ENCODE measurements at places on chromosomes 5 and 9.

- no peak for DNase-seq
Observed at GRCh38 chr5:37247496-37247895, 1.7 kb downstream of the CPLANE1 start.

DNA sequence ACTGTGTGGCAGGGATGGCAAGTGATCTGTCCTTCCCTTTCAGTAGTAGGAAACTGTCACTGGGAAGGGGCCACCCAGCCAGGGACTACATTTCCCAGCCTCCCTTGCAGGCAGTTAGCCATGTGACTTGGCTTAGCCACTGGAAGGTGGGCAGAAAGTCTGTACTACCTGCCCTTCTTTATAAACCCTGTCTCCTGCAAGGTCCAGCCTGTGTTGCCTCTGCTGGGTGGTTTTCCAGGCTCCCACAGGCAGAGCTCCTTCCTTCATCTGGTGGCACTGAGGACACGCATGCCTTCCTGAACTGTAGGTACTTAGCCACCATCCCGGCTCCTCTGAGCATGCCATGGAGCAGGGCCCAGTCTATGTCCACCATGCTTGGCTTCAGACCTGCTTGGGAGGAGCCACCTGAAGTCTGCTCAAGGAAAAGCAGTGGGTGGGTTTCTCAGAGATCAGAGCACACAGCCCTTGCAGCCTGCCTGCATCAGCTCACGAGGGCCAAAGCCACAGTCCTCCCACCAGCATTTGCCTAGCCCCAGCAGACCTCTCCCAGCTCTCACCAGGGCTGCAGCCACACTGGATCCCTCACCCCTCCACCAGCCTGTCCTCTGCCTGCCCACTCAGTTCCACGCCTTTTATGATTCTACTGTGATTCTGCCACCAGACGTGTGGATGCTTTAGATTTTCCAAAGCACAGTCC is 16.7 kb upstream of the SLC25A51 start:
- no peak for DNase-seq

DNA sequence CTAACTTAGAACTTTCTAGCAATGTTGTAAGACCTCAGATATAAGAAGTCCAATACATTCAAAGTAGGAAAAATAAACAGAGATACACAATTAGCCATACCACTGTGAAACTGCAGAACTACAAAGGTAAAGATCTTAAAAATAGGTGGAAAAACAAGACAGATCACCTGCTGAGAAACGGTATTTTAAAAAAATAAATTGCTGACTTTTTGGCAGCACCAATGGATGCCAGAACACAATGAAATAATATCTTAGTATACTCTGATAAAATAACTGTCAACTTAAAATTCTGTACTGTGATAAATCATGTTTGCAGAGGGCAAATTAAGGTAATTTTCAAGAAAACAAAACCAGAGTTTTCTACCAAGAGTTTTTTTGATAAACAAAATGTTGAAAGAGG is 138.9 kb downstream of the FBN2 start:
- no peak for DNase-seq

GRCh38 chr5:133377736-133378135 is 234.6 kb downstream of the FSTL4 start:
- DNase-seq: no peak

GRCh38 chr5:95440825-95441224 is 49.7 kb downstream of the FAM81B start:
- DNase-seq: no peak

- no peak for DNase-seq
Observed at GRCh38 chr9:115004545-115004944, 74.2 kb upstream of the TNFSF8 start.

GRCh38 chr5:93461756-93462155 is 119.3 kb downstream of the NR2F1-AS1 start:
- DNase-seq: peak; percentile 47

- DNase-seq: no peak
Observed at GRCh38 chr9:97512966-97513560, 11.6 kb downstream of the TMOD1 start.

DNA sequence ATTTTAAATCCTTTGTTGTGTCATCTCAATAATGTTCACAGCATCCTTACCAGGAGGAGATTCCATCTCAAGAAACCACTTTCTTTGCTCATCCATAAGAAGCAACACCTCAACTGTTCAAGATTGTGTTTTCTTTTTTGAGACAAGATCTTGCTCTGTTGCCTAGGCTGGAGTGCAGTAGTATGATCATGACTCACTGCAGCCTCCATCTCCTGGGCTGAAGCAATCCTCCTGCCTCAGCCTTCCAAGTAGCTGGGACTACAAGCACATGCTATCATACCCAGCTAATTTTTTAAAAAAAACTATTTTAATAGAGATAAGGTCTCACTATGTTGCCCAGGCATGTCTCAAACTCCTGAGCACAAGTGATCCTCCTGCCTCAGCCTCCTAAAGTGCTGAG is 60.0 kb downstream of the ABHD17B start:
- DNase-seq: no peak

GRCh38 chr5:30765227-30765626 is 428.3 kb upstream of the CDH6 start:
- peak; percentile 7 for DNase-seq

DNA sequence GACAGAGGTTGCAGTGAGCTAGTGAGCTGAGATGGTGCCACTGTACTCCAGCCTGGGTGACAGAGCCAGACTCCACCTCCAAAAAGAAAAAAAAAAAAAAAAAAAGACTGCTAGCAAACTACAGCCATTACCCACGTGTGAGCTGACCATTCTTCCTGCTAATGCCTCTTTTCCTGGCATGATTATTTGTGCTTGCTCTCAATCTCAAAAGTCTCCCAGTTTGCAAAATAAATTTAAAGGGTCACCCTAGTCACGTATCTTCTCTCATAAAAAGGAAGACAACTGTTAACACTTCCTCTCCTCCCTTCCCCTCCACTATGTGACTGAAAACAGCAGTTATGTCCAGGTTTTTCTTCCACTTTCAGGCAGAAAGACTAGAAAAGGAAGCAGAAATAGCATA is 37.2 kb downstream of the TRIM36 start:
- no peak for DNase-seq

- no peak for DNase-seq
Observed at GRCh38 chr5:73116506-73116905, 3.9 kb upstream of the TMEM171 start.

DNA sequence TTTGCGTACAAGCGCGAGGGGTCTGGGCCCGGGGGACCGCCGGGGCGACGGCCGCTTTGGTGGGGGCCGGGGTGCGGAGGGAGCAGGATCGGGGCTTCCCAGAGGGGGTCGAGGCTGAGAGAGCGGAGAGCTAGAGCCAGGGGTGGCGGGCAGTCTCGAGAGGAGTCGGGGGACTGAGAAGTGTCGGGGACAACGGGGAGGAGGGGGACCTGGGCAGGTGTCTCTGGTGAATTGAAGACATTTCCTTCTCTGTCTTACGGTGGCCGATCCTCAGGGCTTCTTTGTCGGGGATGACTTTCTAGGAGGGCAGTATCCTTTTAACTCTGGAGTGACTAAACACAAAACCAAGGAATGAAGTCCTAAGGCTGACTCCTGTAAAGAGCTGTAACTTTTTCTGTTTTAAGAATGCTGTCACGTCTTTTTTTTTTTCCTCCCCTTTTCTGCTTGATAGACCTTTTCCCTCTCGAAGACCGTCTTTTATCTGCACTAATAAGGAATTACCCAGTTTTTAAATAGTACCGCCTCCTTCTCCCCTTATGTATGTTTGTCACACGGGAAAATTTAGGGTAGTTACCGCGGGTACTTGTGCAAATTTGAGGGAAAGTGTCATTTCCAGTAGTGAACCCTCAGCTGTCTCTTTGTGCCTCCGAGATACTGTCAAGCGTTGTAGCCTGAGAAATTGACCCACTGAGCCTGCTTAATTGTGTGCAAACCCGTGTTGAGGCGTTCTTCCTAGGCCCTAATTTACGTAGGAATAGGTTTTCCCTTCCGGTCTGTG is 822 bp downstream of the DENND4C start:
- no peak for DNase-seq

DNA sequence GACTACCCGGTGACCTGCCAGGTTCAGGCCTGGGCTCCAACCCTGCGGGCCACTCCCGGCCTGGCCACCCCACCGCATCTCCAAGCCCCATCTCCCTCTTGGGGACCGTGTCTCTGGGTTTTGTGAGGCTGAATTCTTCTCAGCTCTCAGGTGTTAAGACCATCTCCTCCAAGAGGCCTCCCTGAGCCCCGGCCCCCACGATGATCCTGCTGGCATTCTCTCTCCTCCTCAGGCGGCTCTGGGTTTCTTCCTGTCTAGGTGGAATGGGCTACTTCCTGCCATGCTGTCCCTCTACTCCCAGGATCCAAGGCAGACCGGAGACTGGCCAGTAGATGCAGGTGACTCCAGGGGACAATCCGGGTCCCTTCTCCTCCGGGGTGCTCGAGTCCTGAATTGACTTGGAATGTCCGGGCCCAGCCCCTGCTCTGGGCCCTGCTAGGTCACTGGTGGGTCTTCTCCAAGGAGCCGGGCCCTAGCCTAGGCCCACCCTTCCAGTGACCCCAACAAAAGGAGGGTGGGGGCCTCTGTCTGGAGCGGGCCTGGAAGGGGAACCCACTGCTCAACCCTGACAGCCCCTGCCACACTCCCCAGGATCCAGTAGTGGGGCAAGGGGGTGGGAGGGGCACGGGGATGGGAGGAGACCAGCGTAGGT is 219.8 kb downstream of the C9orf50 start:
- DNase-seq: no peak

DNA sequence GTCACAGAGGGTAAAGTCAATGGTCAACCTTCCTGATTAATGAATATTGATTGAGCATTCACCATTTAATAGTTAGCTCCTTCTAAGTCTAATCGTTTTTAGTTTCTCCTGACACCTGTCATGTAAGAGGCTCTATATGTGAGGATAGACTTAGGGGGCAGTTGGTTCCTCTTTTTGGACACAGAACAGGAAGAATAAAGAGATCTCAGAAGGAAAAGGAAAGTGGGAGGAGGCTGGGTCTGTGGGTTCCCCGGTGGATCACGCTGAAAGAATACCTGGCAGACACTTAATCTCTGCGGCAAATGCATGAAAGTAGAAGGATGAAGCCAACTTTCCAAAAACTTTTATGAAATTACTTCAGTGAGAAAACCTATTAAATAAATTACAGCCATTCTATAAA is 98.4 kb downstream of the PDE4D start:
- no peak for DNase-seq

- peak; percentile 30 for DNase-seq
Observed at GRCh38 chr5:145697251-145697990, 137.7 kb downstream of the PRELID2 start.

- no peak for DNase-seq
Observed at GRCh38 chr5:128082551-128083032, 974 bp upstream of the SLC12A2 start.

DNA sequence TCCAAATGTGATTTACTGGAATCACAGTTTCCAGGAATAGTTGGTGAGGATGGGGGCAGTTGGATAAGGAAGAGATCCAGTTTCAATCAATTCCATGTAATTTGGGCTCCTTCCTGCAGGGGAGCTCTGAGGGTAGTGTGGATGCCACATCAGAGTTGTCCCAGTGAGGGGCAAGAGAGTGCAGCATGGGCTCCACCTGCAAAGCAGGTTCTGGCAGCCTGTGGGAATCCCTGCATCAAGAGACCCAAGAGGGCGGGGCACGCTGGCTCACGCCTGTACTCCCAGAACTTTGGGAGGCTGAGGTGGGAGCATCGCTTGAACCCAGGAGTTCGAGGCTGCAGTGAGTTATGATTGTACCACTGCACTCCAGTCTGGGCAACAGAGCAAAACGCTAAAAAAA is 188.5 kb downstream of the CACNA1B start:
- DNase-seq: no peak

DNA sequence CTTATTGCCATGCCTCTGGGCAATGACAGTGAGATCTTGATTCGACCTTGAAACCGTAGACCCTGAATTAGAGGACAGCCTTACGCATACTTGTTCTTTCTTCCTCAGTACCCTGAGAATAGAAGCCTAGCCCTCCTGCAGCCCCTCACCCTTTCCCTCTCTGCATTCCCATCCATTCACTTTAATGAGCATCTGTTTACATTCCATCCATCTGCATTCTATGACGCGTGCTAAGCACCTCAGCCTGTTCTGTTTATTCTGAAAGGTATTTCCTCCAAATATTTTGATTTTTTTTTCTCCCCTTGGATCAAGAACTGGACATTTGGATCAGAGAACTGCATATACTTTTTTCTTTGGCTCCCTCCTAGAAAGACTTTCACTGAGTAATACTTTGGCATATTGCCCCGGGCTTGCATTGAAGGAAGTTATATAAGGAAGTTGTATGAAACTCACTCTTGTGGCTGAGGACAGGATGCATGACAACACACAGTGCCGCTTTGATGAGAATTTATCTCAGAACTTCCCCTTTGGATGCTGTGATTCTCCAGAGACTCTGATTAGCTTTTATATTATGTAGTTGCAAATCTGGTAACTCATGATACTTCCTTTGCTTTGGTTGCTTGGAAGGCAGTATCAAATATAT is 15.7 kb downstream of the TMEM8B start:
- peak; percentile 92 for DNase-seq

- no peak for DNase-seq
Observed at GRCh38 chr5:54936201-54936600, 49.2 kb downstream of the ESM1 start.

DNA sequence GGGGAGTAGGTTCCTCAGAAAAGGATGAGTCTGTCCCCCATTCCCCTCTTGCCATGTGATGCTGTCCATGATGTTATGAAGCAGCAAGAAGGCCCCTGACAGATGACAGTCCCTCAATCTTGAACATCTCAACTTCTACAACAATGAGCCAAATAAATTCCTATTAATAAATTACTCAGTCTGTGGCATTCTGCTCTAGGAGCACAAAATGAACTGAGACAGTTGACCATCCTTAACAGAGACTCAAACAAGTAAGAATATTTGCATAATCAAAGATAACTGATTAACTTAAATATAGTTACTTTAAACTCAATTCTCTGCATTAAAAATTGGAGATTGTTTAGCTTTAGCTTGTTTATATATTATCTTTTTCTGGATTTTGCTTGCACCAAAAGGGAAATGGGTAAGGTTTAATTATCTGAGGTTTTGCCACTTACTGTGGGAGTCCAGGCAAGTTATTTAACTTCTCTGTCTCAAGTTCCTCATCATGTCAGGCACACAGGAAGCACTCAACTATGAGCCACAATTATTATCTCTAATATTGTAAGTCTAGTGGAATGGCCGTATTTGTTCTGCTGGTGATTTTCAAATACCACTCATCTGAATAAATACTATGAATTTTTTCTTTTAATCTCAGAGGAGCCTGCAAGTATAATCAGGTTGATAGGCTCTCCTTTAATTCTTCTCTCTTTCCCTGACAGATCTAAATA is 162.9 kb downstream of the TSSK1B start:
- DNase-seq: no peak

DNA sequence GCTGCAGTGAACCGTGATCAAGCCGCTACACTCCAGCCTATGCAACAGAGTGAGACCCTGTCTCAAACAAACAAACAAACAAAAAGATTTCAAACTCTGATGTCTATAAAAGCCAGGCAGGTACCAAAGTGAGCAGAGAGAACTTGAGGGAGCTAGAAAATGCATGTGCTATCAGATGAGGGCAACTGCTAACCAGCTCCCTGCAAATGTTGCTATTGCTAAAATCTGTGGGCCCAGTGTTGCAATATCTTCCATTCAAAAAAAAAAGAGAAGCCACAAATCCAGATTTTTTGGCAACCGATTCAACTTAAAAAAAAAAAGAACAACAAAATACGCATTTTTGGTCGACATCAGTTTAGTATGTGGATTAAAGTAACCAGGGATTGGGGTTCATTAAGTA is 5.5 kb downstream of the UBE2D2 start:
- DNase-seq: no peak

Measured in fibroblast of skin of right quadriceps (primary cell).